ENCODE measurements at places on chromosomes 7 and 10.

DNA sequence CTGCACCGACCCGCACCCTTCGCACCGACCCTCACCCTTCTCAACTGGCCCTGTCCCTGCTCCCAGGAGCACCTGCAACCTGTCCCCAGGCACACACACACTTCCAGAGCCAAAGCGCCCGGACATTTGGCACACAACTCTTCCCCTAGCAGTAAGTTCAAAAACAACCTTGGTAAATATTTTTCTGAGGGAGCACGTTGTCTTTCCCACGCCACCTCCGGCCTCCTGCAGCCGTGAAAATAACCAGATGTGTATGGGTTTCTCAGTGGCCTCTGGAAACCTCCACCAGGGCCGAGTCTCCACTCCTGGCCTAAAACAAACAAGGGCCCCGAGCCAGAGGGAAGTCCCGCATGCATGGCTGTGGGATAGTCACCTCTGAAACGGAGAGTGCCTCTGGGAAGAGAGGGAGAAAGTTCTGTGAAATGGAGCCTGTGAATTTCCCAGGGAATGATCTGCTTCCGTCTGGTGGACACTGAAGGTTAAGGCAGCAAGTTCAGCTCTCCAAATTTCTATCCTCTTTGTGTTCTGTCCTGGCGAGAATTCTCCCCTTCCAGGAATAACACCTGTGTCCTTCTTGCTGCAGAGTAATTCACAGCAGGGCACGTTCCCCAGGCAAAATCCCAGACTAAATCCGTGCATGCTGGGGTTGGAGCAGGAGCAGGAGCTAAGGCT is 15.8 kb downstream of the PODXL start:
- DNase-seq: no peak

DNA sequence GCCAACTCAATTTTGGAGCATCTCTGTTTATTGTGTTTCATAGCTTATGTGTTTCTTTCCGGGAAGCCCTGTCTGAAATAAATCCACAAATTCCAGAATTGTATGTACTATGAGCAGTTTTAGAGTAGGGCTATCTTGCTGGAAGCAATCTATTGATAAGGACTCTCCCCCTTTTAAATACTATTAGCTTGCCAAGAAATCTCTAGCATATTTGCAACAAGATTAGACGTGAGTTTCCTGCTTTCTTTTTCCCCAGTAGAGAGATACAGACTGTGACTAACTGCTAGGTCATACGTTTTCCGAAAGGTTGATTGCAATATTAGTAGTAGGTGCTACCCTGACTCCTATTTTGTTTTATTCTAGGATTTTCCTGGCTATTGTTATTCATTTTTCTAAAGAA is 277.0 kb downstream of the MALRD1 start:
- DNase-seq: no peak

GRCh38 chr7:12162415-12163113 is 48.5 kb upstream of the TMEM106B start:
- no peak for DNase-seq

DNA sequence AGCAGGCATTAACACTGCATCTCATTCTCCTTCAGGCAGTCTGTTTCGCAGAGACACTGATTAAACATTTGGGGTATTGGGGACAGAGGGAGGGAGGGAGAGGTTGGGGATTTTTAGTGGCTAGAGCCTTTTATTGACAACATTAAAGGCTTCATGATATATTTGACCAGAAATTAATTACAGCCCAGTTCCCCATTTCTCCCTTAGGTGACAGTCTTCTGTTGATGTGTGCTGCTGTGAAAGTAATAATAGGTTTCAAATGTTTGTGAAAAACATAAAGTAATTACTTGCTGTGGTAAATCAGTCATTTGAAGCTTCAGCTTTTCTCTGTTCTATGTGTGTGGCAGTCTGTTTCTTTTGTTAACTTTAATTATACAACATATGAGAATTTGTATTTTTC is 105.3 kb upstream of the LRGUK start:
- DNase-seq: no peak

GRCh38 chr7:94907811-94908322 is 473 bp downstream of the PPP1R9A start:
- DNase-seq: peak; percentile 94

DNA sequence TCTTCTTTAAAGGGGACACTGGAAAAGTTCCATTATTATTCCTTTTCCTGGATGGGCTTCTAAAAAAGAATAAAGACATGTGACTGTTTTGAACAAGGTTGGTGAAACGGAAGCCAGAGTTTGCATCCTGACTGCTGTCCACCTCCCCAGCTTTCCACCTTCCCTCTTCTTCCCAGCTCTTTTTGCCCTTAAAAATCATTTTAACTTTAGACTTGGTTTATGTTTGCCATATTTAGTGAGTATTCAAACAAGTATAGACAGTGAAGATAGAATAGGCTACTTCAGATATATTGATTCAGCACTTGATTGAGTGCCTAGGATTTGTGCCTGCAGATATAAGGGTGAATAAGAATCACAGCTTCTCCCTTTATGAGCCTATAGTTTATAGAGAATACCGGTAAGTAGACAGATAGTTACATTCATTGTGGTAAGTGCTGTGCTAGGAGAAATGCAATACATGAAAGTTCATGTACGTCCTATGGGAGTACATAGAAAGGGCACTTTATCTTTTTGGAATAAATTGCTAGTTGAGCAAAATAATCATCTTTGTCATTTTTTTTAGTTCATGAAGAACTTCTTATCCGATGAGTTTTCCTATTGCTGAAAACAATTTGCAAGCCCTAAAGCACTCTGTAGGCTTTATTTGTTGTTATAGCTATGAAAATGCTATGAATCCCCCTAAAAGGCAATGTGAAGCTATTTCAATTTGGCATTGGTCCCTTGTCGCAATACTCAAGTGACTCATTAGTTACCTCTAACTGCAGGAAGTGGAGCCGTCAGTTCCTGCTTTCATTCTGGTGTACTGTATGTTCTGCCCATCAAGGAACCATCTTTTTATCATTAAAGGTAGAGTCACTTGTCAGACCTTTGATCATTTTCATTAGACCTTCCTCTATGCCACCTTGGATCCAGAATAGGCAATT is 57.2 kb upstream of the STRIP2 start:
- DNase-seq: no peak

DNA sequence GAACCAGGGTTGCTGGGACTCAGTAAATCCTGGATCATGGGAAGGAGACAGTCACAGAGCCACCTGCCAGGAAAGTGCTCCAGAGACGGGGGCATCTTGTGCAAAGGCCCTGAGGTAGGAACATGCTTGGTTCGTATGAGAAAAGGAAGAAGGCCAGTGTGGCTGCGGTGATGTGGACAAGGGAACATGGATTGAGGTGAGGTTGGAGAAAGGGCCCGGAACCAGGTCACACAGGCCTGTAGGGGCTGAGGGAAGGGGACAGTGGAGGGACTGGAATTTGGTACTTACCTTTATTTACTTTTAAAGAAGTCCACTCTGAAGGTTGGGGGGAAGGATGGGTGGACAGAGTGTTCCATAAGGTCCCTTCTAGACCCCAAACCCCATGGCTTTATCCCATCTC is 32.9 kb upstream of the CXCL12 start:
- DNase-seq: no peak

GRCh38 chr7:20892776-20893175 is 106.1 kb upstream of the SP8 start:
- peak; percentile 43 for DNase-seq

- DNase-seq: no peak
These were observed 9.9 kb upstream of the MYO1G start for GRCh38 chr7:44988701-44989100.

GRCh38 chr10:92490387-92490786 is 83.5 kb downstream of the IDE start:
- DNase-seq: no peak

DNA sequence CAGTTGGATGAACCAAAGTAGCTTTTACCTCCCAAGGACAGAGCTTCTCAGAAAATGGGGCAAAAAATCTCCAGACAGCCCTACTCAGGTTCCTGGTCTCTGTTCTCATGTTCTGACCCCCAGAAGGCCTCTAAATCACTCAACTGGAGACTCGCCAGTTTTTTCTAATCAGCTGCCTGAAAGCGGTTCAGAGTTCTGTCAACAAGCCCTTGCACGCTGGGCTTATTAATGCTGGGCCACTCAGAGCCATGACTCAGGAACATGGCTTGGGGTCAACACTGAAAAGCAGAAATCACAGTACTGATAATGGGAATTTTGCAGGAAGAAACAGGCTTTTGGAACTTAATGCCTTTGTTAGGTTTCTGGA is 15.3 kb downstream of the ECHDC3 start:
- DNase-seq: peak; percentile 57

DNA sequence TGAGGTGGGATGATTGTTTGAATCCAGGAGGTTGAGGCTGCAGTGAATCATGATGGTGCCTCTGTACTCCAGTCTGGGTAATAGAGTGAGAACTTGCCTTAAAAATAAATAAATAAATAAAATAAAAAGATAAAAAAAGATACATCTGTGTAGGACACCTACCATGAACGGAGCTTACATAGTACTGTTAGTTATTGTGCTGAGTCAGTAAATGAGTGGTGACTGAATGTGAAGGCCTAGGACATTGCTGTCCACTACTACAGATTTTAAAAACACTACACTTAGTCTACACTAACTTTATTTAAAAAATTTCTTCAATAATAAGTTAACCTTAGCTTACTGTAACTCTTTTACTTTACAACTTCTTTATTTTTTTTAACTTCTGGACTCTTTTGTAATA is 106.7 kb upstream of the ETV1 start:
- DNase-seq: no peak

GRCh38 chr7:128388145-128388485 is 21.7 kb downstream of the IMPDH1 start:
- DNase-seq: no peak

- no peak for DNase-seq
These were observed 135.7 kb upstream of the GDF10 start for GRCh38 chr10:47164126-47164799.

DNA sequence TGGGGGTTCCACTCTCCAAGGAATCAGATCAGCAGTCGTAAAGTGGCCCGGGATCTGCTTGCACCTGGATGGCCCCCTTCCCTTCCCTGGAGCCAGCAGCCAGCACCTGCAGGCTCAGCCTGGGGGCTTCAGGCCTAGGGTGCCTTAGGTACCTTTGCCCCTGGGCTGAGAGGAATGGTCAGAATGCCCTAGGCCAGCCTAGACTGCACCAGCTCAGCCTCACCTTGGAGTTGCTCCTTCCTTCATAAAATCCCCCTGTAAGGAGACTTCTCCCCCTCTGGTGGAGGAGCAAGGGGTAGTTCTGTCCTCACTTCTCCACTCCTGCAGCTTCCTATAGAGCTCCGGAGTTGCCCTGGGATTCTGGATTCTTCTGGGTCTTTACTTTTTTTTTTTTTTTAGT is 32.4 kb upstream of the LBX1 start:
- no peak for DNase-seq

DNA sequence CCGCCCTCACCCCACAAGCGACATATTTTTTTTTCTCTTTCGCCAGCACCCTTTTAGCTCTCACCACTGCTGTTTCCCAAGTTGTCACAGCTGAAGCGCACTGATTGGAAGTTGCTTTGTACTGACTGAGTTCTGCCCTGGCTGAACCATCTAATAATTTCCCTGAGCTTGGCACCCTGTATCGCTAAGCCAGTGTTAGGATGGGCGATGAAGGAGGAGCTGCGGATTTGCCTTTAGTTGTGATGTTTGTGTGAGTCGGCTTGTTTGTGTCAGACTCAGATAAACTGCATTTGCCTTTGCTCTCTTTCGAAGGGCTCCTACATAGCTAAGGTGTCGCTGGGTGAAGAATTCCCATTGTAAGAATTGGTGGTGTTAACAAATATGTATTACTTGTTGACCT is 1.3 kb upstream of the ATXN7L1 start:
- no peak for DNase-seq

GRCh38 chr10:66301078-66301477 is 624.8 kb upstream of the LRRTM3 start:
- no peak for DNase-seq

GRCh38 chr7:149454750-149455149 is 6.1 kb downstream of the ZNF777 start:
- DNase-seq: no peak

DNA sequence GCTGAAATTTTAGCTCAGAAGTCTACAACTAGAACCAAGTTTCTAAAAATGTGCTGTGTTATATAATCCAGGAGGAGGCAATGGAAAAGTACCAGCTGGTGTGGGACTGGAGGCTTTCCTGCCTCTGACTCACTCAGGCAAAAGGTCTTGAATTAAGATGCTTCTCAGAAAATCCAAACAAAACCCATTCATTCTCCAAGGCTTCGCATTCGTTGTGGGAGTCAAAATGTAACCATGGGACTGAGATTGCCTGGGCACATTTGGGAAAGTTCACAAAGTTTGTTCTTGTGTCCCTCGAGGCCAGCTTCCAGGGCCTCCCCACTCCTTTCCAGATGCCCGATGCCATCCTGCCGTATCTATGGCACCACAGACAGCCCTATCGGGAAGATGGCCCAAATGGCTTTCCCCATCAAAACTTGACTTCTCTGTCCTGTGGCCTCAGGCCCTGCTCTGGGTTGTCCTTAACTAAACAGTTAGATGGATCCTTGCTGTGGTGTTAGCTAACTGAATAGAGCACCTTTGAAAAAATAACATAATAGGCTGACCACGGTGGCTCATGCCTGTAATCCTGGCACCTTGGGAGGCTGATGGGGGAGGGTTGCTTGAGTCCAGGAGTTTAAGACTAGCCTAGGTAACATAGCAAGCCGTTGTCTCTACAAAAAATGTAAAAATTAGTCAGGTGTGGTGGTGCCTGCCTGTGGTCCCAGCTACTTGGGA is 180.5 kb downstream of the PFKFB3 start:
- no peak for DNase-seq

DNA sequence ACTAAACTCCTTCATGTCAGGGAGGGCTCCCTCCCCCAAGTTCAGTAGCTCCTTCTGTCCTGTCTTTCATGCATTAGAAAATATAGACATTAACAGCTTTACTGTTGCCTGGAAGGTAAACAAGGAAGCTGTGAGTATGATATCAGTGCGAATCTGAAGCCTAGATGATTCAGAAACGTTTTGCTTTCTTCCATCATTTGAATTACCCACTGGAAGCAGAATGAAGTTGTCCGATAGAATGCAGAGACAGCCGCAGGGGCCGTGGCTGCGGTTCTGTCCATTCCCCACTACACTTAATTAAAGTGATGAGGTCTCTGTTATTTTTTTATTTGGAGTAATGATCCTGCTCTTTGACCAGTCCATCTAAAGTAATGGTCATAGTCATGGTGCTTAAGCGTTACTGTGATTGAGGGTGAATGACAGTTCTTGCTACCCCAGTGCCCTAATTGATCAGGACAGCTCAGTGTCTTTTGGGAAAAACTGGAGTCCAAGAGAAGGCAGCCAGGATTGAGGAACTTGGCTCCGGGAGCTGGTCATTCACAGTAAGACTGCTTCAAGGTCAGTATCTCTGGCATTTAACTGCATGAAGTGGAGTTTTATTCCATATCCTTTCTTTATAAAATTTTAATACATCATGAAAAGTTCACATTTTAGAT is 69.9 kb downstream of the PTPRE start:
- no peak for DNase-seq

DNA sequence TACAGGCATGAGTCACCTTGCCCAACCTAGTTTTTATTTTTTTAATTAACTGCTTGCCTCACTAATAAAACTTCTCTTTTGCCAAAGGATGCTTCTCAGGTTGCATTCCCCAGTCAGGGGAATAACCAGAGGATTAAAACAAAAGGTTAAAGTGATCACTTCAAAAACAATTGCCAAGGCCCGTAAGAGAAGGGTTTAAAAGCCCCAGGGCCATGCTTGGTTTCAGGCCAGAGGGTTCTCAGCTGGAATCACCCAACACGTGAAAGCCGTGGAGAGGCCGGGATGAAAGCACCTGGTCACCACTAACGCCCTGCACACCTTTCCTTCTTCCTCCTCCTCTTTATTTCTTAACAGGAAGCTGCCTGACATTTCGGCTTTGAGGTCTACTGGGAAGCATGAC is 587.5 kb downstream of the PTPRN2 start:
- DNase-seq: no peak

GRCh38 chr7:12322903-12323300 is 80.8 kb downstream of the VWDE start:
- no peak for DNase-seq

Measured in NCI-H1092 treated with DMSO at 0.1 percent for 48 hours (cell line).